ENCODE measurements at places on chromosomes 2 and 18. TPM values are rescaled to one million over a fixed set of nuclear protein-coding genes. Genes with fewer than 3 reads are reported as not detected.

The FOXI3 gene
- polyA plus RNA-seq, result 0.09 TPM

The MYO5B gene
- polyA plus RNA-seq, result 1.7 TPM

The OXER1 gene
- polyA plus RNA-seq, result 7.0 TPM

The NGEF gene
- polyA plus RNA-seq, result 0.56 TPM

The PROKR1 gene
- polyA plus RNA-seq, result 2.1 TPM

The GKN2 gene
- not detected for polyA plus RNA-seq

The ASNSD1 gene
- 35.2 TPM for polyA plus RNA-seq

The PSTPIP2 gene
- polyA plus RNA-seq, result 1.9 TPM

DNA sequence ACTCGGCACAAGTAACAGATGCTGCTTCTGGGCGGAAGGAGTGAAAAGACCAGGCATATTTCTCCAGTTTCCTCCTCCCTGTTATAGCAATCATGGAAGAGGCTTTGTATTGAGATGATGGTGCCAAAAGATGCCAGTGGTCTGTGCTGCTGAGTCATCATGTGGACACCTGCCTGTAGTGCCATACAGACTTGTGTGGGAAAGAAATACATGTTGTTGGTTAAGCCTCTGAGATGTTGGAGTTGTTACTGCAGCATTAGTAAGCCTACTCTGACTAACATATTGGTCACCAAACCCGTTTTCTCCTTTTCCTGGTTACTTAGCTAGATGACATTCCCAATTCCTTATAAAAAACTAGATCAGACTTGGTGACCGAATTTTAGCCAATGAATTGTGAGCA lies 356.9 kb downstream of the ZNF521 start:
- no peak for DNase-seq

DNA sequence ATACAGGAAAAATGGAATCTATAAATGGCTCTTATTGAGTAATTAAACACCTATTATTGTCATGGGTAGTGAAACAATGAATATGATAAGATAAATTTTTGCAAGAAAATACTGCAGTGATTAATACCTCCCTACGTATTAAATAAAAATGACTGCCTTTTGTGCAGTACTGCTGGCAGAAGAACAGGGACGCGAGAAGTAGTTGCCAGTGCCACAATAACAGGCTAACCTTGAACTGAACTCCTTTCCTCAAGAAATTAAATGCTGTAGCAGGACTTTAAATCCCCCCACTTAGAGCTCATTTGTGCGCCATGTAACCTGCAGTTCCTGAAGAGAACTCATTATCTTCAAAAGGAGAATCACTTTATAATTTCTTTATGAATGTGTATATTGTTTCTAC lies 24.6 kb downstream of the FIGN start:
- DNase-seq, result no peak

GRCh38 chr18:46315161-46315560 lies 211.0 kb downstream of the HAUS1 start:
- no peak for DNase-seq

- no peak for DNase-seq
These were observed 1110.5 kb downstream of the LRP1B start for GRCh38 chr2:141020346-141020745.

- no peak for DNase-seq
These were observed 78.8 kb upstream of the UPP2 start for GRCh38 chr2:158022888-158023287.

- no peak for DNase-seq
These were observed 548.5 kb upstream of the SYT4 start for GRCh38 chr18:43825768-43826167.

DNA sequence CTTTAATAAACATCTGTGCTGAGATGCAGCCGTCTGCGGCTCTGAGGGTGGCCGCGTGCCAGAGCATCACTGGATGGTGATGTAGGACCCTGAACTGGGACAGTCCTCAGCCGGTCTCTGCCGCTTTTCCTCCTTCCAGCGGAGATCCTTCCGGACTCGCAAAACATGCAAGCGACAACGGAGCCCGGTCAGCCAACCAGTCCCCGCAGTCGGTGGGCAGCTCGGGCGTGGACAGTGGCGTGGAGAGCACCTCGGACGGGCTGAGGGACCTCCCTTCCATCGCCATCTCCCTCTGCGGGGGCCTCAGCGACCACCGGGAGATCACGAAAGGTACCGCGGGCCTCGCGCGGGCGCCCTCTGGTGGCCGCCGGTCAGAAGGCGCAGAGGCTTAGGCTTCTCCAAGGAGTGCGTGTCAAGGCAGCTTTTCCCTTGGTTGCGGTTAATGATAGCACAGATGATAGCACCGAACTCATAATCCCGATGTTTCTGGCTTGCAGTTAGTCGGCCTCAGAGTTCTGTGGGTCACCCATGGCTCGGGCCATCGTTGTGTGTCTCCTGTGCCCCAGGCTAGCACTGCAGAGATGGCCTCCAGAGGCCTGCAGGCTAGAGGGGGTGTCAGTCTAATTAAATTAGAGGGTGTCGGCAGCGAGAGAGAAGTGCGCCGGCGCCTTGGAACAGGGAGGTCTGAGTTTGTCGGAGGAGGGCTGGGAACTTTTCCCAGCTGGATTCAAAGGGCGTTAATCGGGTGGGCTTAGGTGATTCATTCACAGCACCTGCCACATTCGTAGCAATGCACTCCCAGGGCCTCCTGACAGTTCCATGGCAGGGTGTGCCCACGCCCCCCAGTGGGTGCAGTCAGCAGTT lies 38.5 kb downstream of the LPIN1 start:
- DNase-seq, result peak; percentile 73

DNA sequence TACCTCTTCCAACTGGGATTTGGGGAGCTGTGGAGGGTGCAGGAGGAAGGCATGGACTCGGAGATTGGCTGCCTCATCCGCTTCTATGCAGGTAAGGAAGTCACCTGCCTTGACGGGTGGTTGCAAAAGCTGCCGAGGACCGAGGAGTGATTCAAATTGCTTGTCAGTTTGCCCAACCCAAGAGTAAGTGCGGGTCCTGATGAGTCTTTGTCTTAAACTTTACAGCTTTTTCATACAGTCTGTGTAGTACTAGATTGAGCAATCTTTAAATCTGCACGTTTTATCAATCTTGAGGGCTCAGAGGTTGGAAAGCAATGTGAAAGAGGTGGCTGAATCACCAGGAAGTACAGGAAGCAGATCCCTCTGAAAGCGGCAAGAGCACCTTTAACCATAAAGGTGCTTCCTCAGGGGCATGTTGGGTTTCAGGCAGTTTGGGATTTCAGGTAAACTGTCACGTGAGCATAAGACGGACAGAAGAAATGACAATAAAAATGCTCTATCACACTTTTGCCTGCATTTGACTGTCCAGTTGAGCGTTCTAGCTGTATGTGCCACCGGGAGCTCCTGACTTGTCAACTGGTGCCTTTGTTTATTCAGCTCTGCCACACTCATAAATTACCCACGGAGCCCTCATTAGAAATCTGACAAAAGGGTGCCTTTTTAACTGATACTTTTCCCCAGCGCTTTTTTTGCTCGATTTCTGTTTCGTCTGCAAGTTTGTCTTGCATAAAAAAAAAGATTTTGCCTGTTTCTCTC lies 2.0 kb downstream of the PHLPP1 start:
- no peak for DNase-seq

DNA sequence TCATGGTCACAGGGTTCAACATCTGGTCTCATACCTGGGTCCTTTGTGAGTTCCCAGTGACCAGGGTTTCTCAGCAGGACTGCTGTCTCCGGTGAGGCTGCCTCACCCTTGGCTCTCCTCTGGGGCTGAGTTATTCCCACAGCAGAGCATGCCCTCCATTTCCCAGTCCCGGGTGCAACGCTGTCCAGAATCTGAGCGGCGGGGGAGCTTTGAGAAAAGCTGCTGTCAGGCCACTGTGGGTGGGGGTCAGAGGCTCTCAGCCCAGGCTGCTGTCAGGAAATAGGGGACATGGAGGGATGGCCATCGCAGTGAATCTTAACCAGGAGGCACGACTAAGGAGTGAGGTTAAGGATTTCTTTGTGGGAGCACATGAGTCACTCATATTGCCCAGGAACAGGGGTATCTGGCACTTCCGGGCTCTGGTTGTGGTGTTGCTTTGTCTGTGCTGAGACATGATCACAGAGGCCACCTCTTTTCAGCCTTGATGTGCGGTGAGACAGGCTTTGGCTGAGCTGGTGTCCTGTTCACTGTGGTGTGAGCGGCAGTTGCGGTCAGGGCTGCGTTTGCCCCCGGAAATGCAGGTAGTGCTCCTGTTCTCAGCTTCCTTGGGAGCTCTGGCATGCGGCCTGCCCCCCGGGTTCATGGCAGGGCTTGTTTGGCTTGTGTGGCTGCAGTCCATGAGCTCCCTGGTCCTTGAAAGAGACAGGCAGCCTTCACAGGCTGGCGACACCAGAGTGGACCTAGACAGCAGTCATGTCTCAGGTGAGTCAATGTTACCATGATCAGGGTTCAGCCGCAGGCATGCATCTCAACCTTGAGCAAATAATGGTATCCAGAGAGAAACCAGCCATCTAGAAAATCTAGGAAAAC lies 310.7 kb upstream of the MYT1L start:
- no peak for DNase-seq

GRCh38 chr2:3565117-3565516 lies 7.0 kb upstream of the RNASEH1 start:
- DNase-seq, result no peak

- DNase-seq, result no peak
These were observed 879.2 kb upstream of the DDX18 start for GRCh38 chr2:116935097-116935814.

- no peak for DNase-seq
These were observed 134.0 kb downstream of the FTCDNL1 start for GRCh38 chr2:199716807-199717586.

- no peak for DNase-seq
These were observed 271.8 kb downstream of the SRBD1 start for GRCh38 chr2:45339253-45339652.

- no peak for DNase-seq
These were observed 63.4 kb downstream of the LHCGR start for GRCh38 chr2:48691935-48692691.

GRCh38 chr2:98692090-98693054 lies 38.6 kb downstream of the MGAT4A start:
- no peak for DNase-seq

GRCh38 chr2:88627055-88627855 lies at the start of gene EIF2AK3:
Gene EIF2AK3, minus strand, starts transcription at chr2:88627464. Its CDS starts 190 bp downstream, at chr2:88627274.
- DNase-seq, result peak; percentile 100

DNA sequence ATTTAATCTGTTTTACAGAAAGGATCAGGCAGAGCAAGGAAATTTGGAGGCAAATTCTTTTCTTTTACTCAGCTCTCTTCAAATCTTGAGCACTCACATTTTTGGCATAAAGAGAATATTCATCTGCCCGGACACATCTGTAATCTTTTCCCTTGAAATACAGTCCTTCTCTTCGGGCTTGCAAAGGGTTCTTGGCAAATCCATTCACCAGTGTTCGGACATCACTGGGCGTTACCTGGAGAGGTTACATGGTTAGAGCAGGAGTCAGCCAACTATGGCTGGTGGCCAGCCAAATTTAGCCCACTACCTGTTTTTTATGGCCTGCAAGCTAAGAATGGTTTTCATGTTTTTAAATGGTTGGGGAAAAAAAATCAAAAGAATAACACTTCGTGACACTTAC lies 2.1 kb downstream of the PFN4 start:
- peak; percentile 70 for DNase-seq

- DNase-seq, result no peak
These were observed 38.2 kb upstream of the EPHA4 start for GRCh38 chr2:221610255-221610654.

DNA sequence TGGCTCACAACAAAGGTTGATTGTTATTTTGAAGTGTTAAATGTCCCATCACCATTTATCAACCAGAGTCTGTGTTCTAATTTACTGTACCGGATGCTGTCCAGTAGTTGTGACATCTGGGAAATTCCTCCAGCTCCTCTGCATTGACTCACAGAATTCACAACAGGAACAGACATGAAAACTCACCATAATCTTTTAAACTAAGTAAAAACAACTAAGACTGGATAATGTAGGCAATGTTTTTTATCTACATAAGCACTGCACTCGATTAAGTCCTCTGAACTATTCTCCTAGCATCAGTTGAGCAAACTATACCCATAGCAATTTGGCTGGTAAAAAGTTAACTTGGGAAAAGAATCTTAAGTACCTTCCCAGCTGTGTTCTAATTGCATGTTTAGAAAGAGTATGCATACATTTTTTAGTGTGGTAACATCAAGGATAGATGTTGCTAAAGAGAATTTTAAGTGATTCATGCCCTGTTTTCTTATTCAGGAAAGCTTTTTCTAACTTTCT lies 42.9 kb upstream of the MYO1B start:
- no peak for DNase-seq

DNA sequence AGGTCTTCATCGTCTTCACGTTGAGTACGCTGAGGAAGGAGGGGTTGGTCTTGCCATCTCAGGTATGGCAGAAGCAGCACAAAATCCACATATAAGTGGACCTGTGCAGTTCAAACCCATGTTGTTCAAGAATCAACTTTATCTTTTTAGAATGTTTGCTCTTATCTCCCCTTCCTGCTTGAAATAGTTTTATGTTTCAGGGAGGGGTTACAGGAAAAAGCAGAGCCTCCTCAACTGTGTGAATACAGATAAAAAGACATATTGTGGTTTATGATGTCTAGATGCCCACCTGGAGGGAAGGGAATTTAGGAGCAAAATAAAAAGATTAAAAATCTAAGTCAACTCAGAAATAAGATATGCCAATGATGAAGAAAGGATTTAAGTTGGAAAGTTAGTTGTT lies 75.9 kb downstream of the VRK2 start:
- no peak for DNase-seq

- DNase-seq, result no peak
These were observed 34.3 kb downstream of the TWIST2 start for GRCh38 chr2:238882082-238882755.

DNA sequence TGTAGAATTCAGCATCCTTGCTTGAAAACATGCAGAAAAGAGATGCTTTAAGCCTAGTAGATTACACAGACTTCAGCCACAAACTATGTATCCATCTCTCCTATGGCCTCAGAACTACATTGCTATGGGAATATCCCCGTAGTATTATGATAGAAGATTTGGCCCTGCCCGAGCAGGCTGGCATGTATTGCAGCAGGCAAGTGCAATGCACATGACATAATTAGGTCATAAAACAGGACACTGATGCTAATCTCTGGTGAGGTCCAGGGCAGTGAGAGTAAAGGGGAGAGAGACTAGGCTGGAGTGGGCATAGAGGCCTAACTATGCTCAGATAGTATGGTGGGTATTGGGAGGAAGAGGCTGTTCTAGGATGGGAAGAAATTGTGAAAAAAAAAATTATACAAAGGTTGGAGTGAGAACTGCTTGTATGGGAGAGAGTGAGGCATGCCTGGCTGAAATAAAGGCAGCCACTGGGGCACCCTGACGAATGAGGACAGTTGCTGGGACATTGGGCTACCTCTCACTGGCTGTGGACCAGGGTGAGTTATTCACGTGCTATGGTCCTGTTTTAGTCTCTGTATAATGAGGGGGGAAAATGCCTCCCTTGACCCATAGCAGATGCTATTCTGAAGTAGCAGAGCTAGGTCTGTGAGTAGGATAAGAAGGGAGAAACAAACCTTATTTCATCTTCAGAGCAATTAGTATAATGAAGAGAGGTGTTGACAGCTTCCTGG lies 1.6 kb upstream of the PLA2R1 start:
- DNase-seq, result no peak

DNA sequence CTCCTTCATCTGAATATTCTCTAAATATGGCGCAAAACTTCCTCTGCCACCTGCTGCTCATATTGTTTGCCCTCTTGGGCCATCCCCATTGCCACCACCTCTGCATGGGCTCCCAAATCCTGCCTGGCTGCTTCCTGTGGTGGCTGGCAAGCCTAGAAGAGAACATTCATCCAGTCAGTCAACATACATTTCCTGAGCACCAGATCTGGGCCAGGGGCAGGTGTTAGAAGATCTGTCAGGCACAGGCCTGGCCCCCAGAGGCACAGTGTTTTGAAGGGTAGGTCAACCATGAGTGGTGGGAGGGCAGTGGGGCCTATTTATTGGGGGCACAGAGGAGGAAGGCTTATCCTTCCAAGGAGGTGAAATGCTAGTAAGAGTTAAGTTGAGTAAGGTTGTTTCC lies 73.2 kb downstream of the TMEM247 start:
- no peak for DNase-seq

All from hindlimb muscle (tissue), 1 donor.